ENCODE measurements at places on chromosomes 13 and 19. TPM values are rescaled to one million over a fixed set of nuclear protein-coding genes. Genes with fewer than 3 reads are reported as not detected.
A peak's percentile ranks its signal among the peaks of the same experiment; 100 is the strongest.

DNA sequence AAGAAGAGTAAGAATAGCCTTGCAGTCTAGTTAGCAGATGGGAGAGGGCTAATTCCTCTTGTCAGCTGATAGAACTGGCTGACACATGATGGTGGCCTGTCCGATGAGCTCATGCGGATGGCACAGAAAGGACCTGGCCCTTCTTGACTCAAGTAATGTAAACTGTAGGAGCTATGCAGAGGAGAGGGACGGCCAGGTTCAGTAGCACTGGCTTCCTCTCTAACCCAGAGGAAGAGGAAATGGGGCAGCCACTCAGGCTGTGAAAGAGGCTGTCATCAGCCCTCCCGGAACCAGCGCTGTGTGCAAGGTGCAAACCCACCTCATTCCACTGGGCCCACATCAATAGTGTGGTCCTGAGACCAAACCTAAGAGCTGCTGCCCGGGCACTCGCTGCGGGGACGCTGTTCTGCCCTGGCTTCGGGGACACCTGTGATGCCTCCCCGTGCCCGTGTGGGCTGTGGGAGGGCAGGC lies 30.8 kb upstream of the USE1 start:
- DNase-seq: peak; percentile 24
- peak overlapping the region; percentile 91 for H3K4me3 ChIP-seq
- peaks cover 30% of the 10 kb centered on the region for H3K4me1 ChIP-seq
- H3K27me3 ChIP-seq: no peaks in the 10 kb centered on the region

GRCh38 chr19:57886046-57886445 lies 2.8 kb downstream of the ZNF814 start:
- H3K4me1 ChIP-seq: peaks cover 28% of the 10 kb centered on the region
- peak overlapping the region; percentile 19 for H3K4me3 ChIP-seq
- no peak overlapping the region for H3K27ac ChIP-seq
- H3K36me3 ChIP-seq: peaks cover 47% of the 10 kb centered on the region
- no peaks in the 10 kb centered on the region for H3K27me3 ChIP-seq

- no peak overlapping the region for H3K27ac ChIP-seq
- DNase-seq: no peak
- H3K4me3 ChIP-seq: no peak overlapping the region
Measured at GRCh38 chr19:43997631-43998290, 5.0 kb upstream of the ZNF230 start.

- H3K4me1 ChIP-seq: no peaks in the 10 kb centered on the region
- no peaks in the 10 kb centered on the region for H3K27me3 ChIP-seq
- DNase-seq: no peak
- H3K27ac ChIP-seq: no peak overlapping the region
- H3K4me3 ChIP-seq: no peak overlapping the region
Measured at GRCh38 chr13:73608157-73608516, 526.1 kb downstream of the KLF12 start.

DNA sequence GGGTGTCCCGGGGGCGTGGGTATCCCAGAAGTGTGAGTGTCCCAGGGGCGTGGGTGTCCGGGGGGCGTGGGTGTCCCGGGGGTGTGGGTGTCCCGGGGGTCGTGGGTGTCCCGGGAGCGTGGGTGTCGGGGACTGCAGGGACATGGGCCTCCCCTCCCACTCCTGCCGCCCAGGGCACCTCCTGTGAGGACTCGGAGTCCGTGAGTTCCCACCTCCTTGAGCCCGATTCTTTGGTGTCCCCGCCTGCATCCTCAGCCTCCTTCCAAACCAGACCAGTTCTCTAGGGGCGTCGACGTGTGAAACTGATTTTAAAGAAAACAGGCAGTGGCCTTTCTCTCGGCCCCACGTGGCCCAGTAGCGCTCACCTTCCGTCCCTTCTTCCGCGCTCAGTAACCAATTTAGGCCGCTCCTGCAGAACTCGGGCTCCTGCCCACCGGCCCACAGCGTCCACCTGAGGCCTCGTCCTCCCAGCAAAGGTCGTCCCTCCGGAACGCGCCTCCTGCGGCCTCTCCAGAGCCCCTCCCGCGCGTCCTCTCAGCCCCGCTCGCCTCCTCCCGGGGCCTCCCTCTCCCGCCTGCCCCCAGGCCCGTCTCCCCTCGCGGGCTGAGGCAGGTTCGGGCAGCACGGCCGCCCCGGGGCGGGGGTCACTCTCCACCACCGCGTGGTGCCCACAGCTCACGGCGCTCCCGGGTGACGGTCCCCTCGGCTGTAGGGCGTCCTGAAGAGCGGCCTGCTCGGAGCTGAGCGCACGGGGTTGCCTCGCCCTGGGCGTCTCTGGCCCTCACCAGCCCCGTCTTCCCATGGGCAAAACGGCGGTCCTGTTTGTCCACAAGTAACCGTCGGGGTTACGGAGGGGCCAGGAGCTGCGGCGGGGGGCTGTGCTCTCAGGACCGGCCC lies 3.8 kb downstream of the F7 start:
- H3K27ac ChIP-seq: no peak overlapping the region
- no peaks in the 10 kb centered on the region for H3K36me3 ChIP-seq
- DNase-seq: no peak

DNA sequence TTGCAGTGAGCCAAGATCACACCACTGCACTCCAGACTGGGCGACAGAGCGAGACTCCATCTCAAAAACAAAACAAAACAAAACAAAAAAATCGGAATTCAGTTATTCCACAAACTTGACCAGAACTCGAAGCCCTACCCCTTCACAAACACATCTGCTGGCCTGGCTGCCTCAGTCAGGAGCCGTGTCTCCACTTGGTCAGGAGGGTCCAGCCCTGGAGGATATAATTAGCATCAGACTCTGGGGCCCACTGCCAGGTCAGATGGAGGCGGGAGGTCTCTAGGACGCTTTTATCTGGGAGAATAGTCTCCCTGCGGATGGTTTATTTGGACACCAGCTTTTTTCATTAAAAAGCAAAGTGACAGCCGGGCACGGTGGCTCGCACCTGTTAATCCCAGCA lies 8.0 kb downstream of the ELL start:
- H3K4me3 ChIP-seq: no peak overlapping the region
- H3K4me1 ChIP-seq: peaks cover 74% of the 10 kb centered on the region
- no peak for DNase-seq
- H3K27me3 ChIP-seq: no peaks in the 10 kb centered on the region
- H3K36me3 ChIP-seq: peaks cover 9% of the 10 kb centered on the region

- no peaks in the 10 kb centered on the region for H3K4me1 ChIP-seq
- H3K27ac ChIP-seq: no peak overlapping the region
- no peak for DNase-seq
- H3K27me3 ChIP-seq: no peaks in the 10 kb centered on the region
- H3K4me3 ChIP-seq: no peak overlapping the region
Measured at GRCh38 chr19:2969104-2969504, 8.3 kb upstream of the TLE6 start.

- H3K4me1 ChIP-seq: peaks cover 18% of the 10 kb centered on the region
- DNase-seq: no peak
- H3K4me3 ChIP-seq: no peak overlapping the region
- no peaks in the 10 kb centered on the region for H3K27me3 ChIP-seq
- H3K27ac ChIP-seq: no peak overlapping the region
Measured at GRCh38 chr13:111295886-111296285, 24.6 kb upstream of the TEX29 start.

GRCh38 chr13:26219726-26220125 lies 2.4 kb downstream of the RNF6 start:
- H3K36me3 ChIP-seq: peaks cover 6% of the 10 kb centered on the region
- no peak for DNase-seq
- no peak overlapping the region for H3K27ac ChIP-seq
- H3K4me1 ChIP-seq: peaks cover 43% of the 10 kb centered on the region

- no peaks in the 10 kb centered on the region for H3K4me1 ChIP-seq
- H3K4me3 ChIP-seq: no peak overlapping the region
- H3K27ac ChIP-seq: no peak overlapping the region
- H3K27me3 ChIP-seq: no peaks in the 10 kb centered on the region
- H3K36me3 ChIP-seq: no peaks in the 10 kb centered on the region
- DNase-seq: no peak
Measured at GRCh38 chr13:70634893-70635292, 526.6 kb upstream of the KLHL1 start.

DNA sequence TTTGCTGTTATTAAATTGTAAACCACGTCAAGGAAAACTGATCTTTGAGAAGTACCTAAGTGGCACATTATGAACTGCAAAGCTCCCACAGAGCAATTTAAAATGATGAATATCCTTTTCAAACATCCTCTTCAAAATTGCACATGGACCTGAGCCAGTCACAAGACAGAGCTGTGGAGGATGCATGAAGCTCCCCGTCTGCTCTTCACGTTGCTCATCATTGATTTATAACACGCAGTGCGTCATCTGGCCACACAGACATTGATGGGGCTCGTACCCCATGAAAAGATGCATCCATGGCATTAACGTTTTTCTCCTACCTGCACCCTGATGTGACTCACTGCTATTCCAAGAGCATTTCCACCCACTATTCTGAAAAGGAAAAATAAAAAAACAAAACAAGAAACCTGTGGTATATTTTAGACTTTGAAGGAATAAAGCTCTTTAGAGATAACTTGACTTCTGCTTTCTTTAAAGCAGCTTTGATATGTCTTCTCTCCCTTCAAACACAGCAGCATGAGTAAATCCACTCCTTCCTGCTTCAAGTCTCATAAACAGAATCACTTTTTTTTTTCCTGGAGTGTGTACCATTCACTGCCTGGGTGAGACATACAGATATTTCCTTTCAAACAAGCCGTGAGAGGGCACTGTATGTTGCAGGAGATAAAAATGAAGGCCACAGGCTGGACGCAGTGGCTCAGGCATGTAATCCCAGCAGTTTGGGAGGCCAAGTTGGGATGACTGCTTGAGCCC lies 7.2 kb upstream of the SERTM1 start:
- H3K4me1 ChIP-seq: no peaks in the 10 kb centered on the region
- H3K36me3 ChIP-seq: no peaks in the 10 kb centered on the region
- H3K27me3 ChIP-seq: peaks cover 8% of the 10 kb centered on the region
- no peak overlapping the region for H3K4me3 ChIP-seq
- DNase-seq: no peak

- H3K36me3 ChIP-seq: no peaks in the 10 kb centered on the region
- DNase-seq: no peak
- H3K27me3 ChIP-seq: peaks cover 6% of the 10 kb centered on the region
- H3K27ac ChIP-seq: no peak overlapping the region
Measured at GRCh38 chr13:44618326-44618725, 42.2 kb upstream of the TSC22D1 start.

- DNase-seq: no peak
- H3K27me3 ChIP-seq: no peaks in the 10 kb centered on the region
- H3K4me3 ChIP-seq: no peak overlapping the region
- peaks cover 5% of the 10 kb centered on the region for H3K36me3 ChIP-seq
Measured at GRCh38 chr19:9850235-9850959, 15.3 kb downstream of the PIN1 start.

- H3K27me3 ChIP-seq: no peaks in the 10 kb centered on the region
- H3K4me3 ChIP-seq: no peak overlapping the region
- H3K4me1 ChIP-seq: peaks cover 15% of the 10 kb centered on the region
- no peak for DNase-seq
- peak overlapping the region; percentile 66 for H3K27ac ChIP-seq
- no peaks in the 10 kb centered on the region for H3K36me3 ChIP-seq
Measured at GRCh38 chr19:48206397-48207093, 36.1 kb downstream of the ZSWIM9 start.

GRCh38 chr13:63460462-63461090 lies 2044.9 kb upstream of the PCDH20 start:
- no peaks in the 10 kb centered on the region for H3K4me1 ChIP-seq
- no peaks in the 10 kb centered on the region for H3K36me3 ChIP-seq
- no peak overlapping the region for H3K27ac ChIP-seq
- DNase-seq: no peak
- no peak overlapping the region for H3K4me3 ChIP-seq
- H3K27me3 ChIP-seq: no peaks in the 10 kb centered on the region

GRCh38 chr13:43008596-43008995 lies 14.8 kb upstream of the DNAJC15 start:
- no peaks in the 10 kb centered on the region for H3K4me1 ChIP-seq
- DNase-seq: no peak
- H3K27ac ChIP-seq: no peak overlapping the region
- H3K27me3 ChIP-seq: peaks cover 3% of the 10 kb centered on the region

GRCh38 chr19:29687244-29687896 lies 22.1 kb downstream of the PLEKHF1 start:
- no peak for DNase-seq
- no peak overlapping the region for H3K27ac ChIP-seq
- no peaks in the 10 kb centered on the region for H3K27me3 ChIP-seq
- H3K36me3 ChIP-seq: no peaks in the 10 kb centered on the region
- peaks cover 45% of the 10 kb centered on the region for H3K4me1 ChIP-seq

DNA sequence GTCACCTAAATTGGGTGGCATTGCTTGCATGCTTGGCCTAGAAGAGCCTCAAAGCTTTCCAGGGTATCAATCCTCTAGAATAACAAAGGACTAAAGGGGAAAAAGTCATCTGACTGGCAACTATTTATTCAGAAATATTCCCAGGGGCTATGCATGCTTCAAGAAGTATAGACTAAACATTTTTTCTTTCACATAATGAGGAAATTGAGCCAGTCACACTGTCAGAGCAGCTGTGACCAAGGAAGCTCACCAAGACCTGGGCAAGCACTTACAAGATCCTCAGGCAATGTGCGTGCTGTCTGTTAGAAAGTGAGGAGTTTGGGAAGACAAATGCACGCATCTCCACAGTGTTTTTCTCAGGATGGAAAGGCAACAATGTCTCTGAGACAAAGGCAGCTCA lies 747.2 kb downstream of the DIAPH3 start:
- DNase-seq: no peak
- no peak overlapping the region for H3K4me3 ChIP-seq
- H3K27ac ChIP-seq: no peak overlapping the region
- no peaks in the 10 kb centered on the region for H3K27me3 ChIP-seq
- H3K4me1 ChIP-seq: no peaks in the 10 kb centered on the region

- H3K4me3 ChIP-seq: peak overlapping the region; percentile 69
- DNase-seq: no peak
- H3K27ac ChIP-seq: peak overlapping the region; percentile 32
- peaks cover 11% of the 10 kb centered on the region for H3K4me1 ChIP-seq
- no peaks in the 10 kb centered on the region for H3K36me3 ChIP-seq
Measured at GRCh38 chr19:30718707-30719106, 346.5 kb downstream of the ZNF536 start.

Gene ZNF460
- 85.3 TPM for total RNA-seq

Gene OR7A5
- total RNA-seq: not detected

Gene ZNF625
- 4.4 TPM for total RNA-seq

Gene THSD1
- 1.1 TPM for total RNA-seq

Gene ERICH4
- total RNA-seq: not detected

Gene CGB2
- total RNA-seq: not detected

Gene CGB1
- total RNA-seq: not detected

Gene ANKRD10
- total RNA-seq: 139 TPM
